ENCODE measurements at places on chromosomes 16 and 17. TPM values are rescaled to one million over a fixed set of nuclear protein-coding genes. Genes with fewer than 3 reads are reported as not detected.

The TBC1D3C gene
- total RNA-seq: 0.06 TPM

The PLLP gene
- total RNA-seq: 1.6 TPM

The BCAR1 gene
- 76.5 TPM for total RNA-seq

The TBC1D28 gene
- total RNA-seq: not detected

The CCL3 gene
- not detected for total RNA-seq

The CHD9NB gene
- 1.7 TPM for total RNA-seq

The IL17C gene
- total RNA-seq: not detected

Data from A549 treated with DMSO at 1 μM for 4 hours (cell line).